Aortic smooth muscle cell (primary cell): ENCODE measurements at places on chromosomes 12 and 14. TPM values are rescaled to one million over a fixed set of nuclear protein-coding genes. Genes with fewer than 3 reads are reported as not detected.

Gene TC2N
- 0.40 and 0.93 TPM in 2 replicates for total RNA-seq

Gene MAP1LC3B2
- total RNA-seq: 0.53 and 1.1 TPM in 2 replicates

Gene SPTB
- total RNA-seq: under 0.01 and 0.06 TPM in 2 replicates

Gene INF2
- 56.7 and 84.3 TPM in 2 replicates for total RNA-seq

Gene RASSF9
- 0.66 and 0.93 TPM in 2 replicates for total RNA-seq

Gene AQP6
- 0.12 and 0.13 TPM in 2 replicates for total RNA-seq

Gene CLEC2A
- not detected in 2 replicates for total RNA-seq

Gene PPP4R4
- 0.06 TPM in 1 of 2 replicates, not detected in the other for total RNA-seq

Gene TMEM119
- 5.8 and 16.1 TPM in 2 replicates for total RNA-seq

Gene DBX2
- not detected in 2 replicates for total RNA-seq

Gene UBC
- 2,465 and 2,795 TPM in 2 replicates for total RNA-seq

Gene DCAF5
- total RNA-seq: 15.1 and 16.7 TPM in 2 replicates

Gene NPAS3
- under 0.01 and 0.19 TPM in 2 replicates for total RNA-seq

Gene BCL2L2
- 21.0 and 26.2 TPM in 2 replicates for total RNA-seq

Gene TCL1B
- total RNA-seq: not detected in 2 replicates

Gene IL31
- total RNA-seq: not detected in 2 replicates
